ENCODE measurements at places on chromosomes 1 and 21.
A peak's percentile ranks its signal among the peaks of the same experiment; 100 is the strongest.

DNA sequence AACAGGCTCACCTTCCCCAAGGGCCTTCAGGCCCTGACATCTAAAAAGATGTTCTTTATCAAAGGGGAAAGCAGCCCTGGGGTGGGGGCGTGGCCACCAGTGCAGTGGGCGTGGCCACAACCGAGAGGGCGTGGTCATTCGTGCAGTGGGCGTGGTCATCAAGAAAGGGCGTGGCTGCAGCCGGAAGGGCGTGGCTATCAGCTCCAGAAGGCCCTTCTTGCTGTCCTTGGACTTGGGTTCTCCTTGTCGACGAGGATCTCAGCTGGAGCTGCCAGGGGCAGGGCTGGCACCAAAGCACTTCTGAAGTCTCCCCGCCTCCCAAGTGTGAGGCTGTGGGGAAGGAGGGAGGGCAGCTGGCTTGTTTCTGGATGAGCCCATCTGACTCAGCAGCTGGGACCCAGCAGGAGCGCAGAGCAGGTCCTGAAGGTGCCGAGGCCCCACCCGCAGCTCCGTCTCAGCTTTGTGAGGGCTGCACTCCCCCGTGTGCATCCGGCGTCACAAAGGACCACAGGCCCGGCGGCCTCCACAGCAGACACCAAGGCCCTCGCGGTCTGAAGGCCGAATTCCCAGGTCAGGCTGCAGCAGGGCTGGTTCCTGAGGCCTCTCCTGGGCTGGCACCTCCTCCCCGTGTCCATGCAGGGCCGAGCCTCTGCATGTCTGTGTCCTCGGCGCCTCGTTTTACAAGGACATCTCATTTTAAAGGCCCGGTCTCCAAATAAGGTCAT lies 12.8 kb downstream of the PDE9A start:
- no peak for DNase-seq

- DNase-seq, result no peak
These were observed 45.0 kb upstream of the AIM2 start for GRCh38 chr1:159121526-159121925.

- DNase-seq, result no peak
These were observed 16.8 kb upstream of the PTPRC start for GRCh38 chr1:198622001-198622400.

- DNase-seq, result no peak
These were observed 54.0 kb upstream of the BOLA1 start for GRCh38 chr1:149845416-149845815.

- DNase-seq, result no peak
These were observed 592 bp downstream of the ZNF692 start for GRCh38 chr1:248858096-248858890.

- DNase-seq, result peak; percentile 29
These were observed 255.8 kb upstream of the CACYBP start for GRCh38 chr1:174743654-174744561.

- DNase-seq, result no peak
These were observed 10.0 kb upstream of the LEFTY2 start for GRCh38 chr1:225950905-225951497.

DNA sequence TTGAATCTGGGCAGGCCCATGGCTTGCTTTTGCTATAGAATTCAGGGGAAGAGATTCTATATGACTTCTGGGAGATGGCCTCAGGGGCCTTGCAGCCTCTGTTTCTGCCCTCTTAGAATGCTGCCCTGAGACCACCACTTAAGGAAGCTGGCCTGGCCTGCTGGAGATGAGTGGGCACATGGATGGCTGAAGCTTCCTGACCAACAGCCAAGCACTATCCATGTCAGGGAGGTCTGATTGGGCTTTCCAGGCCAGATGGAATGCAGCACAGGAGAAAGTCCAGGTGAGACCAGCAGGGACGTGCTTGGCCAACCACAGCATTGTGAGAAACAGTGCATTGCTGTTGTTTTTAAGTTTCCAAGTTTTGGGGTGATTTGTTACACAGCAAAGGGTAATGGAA lies 308.1 kb downstream of the PTPRU start:
- no peak for DNase-seq

All from HS-5 (cell line).